Stimulated activated CD8-positive, alpha-beta memory T cell treated with anti-CD3 and anti-CD28 coated beads, Interleukin-12 subunit alpha, Interleukin-12 subunit beta, amount 100 ng/mL, for 1 hour (primary cell): ENCODE measurements at places on chromosomes 12 and 14.

DNA sequence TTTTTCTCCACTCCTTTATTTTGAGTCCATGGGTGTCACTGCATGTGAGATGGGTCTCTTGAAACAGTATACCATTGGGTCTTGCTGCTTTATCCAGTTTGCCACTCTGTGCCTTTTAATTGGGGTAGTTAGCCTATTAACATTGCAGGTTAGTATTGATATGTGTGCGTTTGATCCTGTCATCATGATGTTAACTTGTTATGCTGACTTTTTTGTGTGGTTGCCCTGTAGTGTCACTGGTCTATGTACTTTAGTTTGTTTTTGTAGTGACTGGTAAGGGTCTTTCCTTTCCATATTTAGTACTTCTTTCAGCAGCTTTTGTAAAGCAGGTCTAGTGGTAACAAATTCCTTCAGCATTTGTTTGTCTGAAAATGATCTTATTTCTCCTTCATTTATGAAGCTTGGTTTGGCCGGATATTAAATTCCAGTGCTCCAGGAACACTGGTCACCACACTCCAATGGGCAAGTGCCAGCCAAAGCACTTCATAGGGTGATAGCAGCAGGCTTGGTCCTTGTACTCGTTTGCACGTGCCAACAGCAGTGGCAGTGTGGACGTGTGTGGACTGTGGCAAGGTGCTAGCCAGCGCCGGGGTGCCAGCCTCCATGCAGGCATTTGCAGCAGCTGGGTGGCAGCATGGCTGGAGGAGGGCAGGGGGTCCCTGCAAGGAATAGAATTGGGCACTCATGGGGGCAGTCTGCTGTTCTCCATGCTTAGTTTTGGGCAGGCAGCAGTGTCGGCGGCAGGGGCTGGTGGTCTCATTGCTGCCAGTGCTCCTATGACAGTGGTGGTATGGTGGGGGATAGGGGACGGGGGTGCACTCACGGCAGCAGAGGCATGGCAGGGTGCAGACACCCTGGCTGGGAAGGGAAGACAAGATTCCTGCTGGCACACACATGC lies 53.5 kb downstream of the FRS2 start:
- no peak for DNase-seq

- DNase-seq, result no peak
Observed at GRCh38 chr12:12108441-12109058, 37.8 kb downstream of the BCL2L14 start.

- DNase-seq, result no peak
Observed at GRCh38 chr12:11716794-11717518, 67.5 kb downstream of the ETV6 start.

- no peak for DNase-seq
Observed at GRCh38 chr12:118102609-118103008, 1.2 kb downstream of the VSIG10 start.

DNA sequence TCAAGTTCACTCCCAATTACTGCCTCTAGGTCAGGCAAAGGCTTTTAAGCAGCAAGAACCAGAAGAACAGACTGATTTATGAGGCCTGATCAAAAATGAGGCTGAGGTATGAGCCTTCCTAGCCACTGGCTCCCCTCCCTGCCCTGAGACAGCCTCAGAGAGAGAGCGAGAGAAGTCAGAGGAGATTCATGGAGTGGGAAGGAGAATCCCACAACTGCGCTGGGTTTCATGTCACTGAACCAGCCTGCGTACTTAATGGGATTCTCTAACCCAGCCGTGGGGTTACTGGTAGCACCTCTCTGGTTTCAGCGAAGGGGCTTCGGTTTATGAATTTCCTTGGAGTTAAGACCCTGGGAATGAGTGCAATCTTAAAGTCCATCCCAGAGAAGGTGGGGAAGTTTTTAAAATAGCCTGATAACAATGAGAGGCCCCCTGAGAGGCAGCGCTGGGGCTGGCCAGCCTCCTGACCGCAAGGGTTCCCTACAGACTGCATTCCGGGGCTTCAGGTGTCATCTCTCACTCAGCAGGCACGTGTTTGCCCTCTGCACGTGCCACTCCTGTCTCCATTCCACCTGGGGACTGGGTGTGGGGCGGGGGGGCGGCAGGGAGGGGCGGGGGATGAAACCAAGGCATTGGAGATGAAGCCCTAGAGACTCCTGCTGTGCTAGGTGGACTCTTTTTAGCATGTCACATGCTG lies 6.1 kb upstream of the GPRC5A start:
- DNase-seq, result no peak

- no peak for DNase-seq
Observed at GRCh38 chr14:95370076-95370475, 50.4 kb upstream of the CLMN start.

GRCh38 chr12:131167334-131167733 lies 213.6 kb downstream of the ADGRD1 start:
- no peak for DNase-seq

DNA sequence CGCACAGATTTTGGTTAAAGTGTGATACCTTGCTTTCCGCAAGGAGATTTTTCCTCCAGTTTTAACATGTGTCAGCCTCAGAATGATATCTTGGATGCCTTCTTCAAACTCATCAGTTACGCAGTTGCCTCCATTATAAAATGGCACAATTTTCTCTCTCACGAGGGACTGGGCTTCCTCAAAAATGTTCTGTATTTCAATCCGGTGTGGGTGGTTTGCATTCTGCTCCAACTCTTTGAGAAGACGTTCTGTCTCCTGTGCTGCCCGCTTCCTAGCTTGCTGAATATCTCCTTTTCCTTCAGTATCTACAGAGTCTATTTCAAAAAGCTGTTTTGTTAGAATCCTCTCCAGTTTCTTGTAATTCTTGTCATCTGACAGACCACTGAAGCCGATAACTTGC lies 1.8 kb downstream of the BAG5 start:
- DNase-seq, result no peak

DNA sequence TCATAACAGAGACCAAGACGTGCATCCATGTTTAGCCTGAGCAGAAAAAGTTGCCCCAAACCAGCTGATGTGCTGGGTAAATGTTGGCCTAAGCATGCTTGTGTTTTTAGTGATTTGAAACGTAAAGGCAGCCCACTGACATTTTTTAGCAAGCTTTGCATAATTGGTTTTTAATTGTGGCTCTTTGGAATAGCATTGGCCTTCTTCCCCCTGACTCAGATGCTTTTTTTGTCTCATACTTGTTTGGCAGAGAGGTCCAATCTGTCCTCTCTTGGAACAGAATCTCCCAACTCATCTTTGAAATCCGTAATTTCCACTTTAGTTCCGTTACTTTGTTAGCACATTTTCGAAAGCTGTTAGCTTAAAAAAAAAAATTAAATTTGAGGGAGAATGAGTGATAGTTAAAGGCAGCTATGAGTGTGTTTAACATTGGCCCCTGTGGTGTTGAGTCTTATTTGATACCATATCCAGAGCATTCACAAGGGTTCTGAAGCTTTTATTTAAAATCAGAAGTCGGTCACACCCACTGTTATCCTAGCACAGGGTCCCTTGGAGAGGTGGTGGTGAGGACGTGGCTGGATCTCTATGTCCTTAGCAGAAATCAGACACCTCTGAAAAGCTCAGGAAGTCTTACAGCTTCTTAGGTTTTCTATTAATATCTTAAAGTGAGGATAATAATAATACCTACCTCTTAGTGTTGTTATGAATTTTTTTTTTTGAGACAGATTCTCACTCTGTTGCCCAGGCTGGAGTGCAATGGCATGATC lies 15.6 kb downstream of the JDP2 start:
- no peak for DNase-seq

GRCh38 chr12:101782273-101782731 lies 43.0 kb upstream of the SYCP3 start:
- DNase-seq, result no peak

DNA sequence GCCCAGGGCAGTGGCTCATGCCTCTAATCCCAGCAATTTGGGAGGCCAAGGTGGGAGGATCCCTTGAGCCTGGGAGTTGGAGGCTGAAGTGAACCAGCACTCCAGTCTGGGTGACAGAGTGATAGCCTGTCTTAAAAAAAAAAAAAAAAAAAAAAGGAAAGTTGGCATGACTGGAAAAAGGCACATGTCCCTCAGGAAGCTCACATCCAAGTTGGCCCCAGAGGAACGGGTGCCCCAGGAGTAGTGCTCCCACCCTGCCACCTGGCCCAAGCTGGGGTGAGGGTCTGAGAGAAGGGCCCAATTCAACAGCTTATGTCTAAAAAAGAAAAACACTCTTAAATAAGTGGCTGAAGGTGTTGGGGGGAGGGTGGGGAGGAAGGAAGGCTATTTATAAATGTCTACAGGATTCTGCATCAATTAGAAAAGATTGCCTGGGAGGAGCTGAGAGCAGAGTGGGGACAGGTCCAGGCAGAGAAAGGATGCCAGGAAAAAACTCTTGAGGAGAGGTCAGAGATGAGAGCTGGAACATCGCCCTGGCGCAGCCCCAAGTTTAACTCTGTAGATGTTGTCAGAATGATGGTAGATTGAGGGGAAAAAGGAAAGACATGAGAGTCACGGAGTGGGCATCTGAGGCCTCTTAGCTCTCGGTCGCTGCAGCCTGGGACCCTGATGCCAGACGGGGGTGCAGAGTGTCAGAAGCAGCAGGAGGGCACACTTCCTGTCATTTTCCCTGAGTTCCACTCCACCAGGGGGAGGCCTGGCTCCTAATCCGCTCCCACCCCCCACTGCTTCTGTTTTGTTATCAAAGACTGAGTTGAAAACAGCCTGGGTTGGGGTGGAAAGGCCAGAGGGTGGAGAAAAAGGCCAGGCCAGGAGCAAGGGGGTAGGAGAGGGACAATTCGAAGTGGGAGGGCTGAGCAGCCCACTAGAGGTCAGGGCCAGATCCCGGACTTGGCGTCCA lies 7.3 kb downstream of the SPRYD3 start:
- no peak for DNase-seq

DNA sequence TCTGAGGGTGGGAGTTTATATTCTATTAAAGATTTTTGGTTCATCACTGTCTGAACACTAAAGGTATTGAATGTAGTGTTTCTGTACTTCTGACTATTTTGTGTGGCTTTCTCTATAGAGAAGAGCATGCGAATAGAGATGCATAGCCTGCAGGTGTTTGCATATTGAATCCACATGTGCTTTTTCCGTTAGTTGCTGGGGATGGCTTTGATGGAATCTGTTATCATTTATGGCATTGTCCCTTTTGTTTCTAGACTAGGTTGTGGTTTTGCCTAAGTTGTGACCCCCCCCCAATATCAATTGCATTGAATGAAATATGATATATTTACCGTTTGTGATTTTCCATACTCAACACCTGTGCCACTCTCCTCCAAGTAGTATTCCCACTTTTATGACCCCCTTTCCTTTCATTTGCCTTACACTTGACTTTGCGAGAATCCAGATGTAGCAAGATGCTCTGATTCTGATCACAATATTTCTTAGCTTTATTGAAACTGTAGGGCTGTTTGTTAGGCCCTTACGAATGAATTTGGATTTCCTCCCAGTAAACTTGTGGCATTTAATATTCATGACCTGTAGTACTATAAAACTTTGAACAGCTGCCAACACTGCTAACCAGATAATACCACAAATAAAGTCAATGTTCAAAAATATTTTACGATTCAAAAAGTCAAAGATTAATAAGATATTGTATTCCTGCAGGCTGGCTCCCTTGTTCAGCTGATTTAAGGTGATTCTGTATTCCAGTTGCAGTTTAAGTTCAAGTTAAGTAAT lies 176.4 kb downstream of the TMTC2 start:
- DNase-seq, result no peak

GRCh38 chr12:95169368-95169767 lies 47.9 kb downstream of the FGD6 start:
- DNase-seq, result no peak
